Spleen (tissue), 13 donors: ENCODE measurements at places on chromosomes 16 and 17.

GRCh38 chr17:44310188-44310587 is 1.8 kb downstream of the RUNDC3A start:
- DNase-seq, result no peak

- DNase-seq, result no peak
Observed at GRCh38 chr16:14399378-14400284, 230.4 kb downstream of the PARN start.

DNA sequence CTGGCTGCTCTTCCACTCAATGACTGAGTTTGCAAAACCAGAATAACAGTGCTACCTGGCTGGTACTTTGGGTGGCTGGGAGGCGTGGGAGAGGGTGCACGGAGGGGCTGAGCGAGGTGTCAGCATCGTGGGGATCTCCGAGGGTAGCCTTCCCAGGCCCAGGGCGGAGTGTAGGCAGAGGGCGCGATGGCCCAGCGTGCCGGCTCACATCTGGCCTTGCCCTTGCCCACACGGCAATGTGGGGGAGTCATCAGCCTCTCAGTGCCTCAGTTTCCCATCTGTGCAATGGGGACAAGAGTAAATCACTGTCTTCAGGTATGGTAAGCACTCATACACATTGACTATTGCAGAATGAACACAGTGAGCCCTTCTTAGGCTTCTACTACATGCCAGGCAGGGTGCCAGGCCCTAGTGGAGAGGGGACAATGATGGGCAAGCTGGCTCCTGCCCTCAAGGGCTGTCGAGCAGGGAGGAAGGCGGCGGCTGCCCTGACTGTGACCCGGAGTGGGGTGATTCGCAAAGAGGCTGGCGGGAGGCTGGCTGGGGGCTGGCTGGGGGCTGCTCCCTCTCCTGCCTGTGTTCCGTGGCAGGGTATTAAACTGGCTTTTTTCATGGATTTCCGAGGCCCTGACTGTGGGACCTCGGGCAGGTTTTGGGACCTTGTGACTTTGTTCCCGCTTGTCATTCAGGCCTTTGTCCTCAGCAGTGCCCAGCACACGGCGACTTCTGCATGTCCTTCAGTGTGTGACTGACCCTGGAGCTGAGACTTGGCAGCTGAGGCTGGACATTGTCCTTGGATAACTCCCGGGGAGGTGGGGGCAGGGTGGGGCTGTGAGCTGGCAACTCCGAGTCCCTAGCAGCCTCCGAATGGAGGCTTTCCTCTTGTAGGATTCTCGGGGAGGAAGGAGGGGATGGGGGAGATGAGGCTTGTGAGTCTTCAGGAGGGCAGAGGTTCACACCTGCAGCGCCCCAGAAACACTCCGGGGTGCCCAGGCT is 243.1 kb downstream of the SEC14L1 start:
- DNase-seq, result no peak

GRCh38 chr16:89827383-89828198 is 684 bp upstream of the SPIRE2 start:
- DNase-seq, result no peak

DNA sequence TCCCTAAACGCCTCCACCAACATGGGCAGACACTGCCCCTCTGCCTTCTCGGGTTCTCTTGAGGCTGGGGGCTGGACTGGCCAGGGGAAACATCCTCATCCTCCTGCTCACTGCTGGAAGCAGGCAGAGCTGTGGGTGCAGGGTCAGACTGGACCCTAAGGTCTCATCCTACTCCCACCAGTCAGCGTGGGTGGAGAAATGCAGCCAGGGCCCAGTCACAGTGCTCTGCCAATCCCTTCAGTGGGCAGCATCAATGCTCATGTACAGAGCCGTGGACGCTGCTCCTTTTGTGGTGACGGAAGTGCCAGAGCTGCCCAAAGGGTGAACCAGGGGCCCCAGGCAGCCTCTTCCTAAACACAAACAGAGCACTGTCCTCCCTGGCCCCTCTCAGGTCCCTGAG is 13.4 kb upstream of the TBX2 start:
- DNase-seq, result no peak

GRCh38 chr17:39238311-39238972 is 12.7 kb upstream of the STAC2 start:
- peak; percentile 89 for DNase-seq

DNA sequence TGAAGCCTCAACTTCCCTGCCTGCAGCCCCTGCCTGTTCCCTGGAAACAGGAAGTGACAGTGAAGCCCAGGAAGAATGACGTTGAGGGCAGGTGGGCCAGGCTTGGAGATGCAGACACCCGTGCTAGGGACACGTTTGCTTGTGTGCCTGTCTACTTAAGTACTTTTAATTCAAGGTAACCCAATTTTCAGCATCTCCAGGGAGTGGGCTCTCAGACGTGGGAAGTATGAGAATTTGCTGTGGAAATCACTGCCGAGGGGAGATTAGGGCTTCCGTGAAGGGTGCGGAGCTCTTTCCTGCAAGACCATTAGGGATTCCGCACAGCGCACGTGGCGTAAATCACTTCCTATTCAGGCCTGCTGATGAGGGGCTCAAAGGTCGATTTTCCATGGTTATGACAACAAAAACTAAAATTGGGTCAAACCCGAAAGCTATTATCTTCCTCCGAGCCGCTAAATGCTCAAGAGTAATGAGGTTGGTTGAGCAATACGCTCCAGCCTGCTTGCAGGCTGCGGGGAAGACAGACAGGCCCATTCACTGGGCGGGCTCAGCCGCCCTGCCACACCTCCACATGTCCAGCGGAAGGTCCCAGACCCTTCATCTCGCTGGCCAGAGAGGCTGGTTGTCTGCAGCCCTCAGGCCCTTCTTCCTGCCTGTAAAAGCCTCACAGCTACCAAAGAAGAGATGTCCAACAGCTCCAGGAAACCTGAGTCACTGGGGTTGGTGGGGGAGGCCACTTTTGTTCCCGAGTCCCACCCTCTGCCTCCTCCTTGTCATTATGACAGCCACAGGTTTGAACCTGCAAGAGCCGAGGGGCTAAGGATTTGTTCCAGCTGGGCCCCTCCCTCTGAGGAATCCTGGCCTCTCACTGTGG is 109.9 kb downstream of the RBFOX3 start:
- no peak for DNase-seq

DNA sequence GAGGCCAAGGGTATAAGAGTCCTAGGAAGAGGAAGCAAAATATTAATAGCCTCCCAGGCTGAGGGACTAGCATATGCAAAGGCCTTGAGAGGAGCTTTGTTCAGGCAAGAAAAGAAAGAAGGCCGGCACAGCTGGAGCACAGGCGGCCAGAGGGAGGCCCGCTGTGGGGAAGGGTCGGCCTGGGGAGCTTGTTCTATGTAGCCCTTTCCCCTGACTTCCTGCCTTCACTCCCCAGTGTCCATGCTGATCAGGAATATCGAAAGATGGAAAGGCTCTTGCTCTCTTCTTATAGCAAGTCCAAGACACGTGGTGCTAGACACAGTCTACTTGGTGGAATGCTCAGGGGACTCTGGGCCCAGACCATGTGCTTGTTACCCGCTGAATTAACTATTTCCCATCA is 27.4 kb upstream of the HAS3 start:
- DNase-seq, result no peak

GRCh38 chr16:84369938-84370627 is 1.7 kb downstream of the ATP2C2 start:
- DNase-seq, result no peak

DNA sequence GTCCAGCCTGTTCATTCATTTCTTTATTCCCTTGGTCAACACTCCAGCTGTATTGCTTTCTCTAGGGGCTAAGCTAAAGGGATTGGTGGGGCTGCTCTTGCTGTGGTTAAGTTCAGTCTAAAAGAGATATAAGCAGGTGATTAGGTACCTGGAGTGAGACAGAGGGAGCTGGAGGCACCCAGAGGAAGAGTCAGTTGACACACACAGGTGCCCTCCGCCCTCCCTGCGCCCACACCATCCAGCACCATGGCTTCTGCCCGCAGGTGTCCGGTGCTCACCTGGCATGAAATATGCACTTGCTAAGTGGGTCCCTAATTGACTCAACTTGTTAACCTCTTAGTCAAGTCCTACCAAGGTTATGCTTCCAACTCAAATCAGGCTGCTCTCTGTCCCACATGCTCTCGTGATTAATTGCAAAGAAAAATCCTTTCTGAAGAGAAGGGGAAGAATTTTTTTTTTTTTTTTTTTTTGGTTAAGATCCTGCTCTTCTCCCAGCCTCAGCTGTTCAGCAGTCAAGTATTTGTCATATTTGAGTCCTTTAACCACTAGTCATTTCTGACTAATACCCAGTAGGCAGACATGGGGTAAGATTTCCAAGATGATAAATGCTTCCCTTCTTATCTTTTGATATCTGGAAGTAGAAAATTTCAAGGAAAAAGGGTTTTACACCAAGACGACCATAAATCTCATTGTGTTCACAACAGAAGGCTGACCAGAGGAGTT is 199.8 kb upstream of the WSCD1 start:
- no peak for DNase-seq

DNA sequence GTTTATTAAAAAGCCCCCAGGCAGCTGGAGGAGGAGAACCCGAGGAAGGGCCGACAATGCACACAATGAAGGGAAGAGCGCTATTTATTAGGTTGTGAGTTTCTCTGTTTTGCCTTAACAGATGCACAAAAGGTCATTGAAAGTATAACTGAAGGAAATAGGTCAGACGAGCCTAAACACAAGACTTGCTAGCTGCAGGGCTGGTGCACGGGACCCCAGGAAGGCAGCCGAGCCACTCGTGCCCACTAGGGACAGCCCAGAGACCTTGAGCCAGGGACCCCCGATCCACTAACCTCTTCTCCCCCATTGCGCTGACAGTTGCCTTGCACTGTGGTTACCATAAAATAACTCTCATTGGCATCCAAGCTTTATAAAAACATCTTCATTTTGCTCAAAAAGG is 11.3 kb downstream of the LITAFD start:
- DNase-seq, result peak; percentile 38

- DNase-seq, result peak; percentile 87
Observed at GRCh38 chr17:38730526-38731379, 612 bp downstream of the CISD3 start.

GRCh38 chr17:28871056-28871579 is 16.3 kb downstream of the ERAL1 start:
- DNase-seq, result peak; percentile 84

DNA sequence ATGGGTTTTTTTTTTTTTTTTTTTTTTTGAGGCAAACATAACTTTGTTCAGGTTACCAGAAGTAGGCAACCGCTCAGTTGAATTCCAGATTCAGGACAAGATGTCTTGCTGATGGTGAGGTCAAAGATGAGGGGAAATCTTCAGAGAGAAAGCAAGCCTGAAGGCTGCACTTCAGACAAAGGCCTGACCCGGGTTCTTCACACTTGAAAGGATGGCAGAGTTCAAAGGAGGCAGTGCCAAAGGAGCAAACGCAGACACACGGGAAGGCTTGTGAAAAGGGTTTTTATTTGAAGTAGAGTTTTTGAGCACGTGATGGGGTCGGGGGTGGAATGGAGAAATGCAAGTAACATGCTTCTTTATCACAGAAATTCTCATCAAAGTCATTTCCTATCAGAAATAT is 960.2 kb upstream of the EEF2KMT start:
- DNase-seq, result no peak

GRCh38 chr16:67543036-67543435 is 14.4 kb downstream of the RIPOR1 start:
- DNase-seq, result peak; percentile 76

DNA sequence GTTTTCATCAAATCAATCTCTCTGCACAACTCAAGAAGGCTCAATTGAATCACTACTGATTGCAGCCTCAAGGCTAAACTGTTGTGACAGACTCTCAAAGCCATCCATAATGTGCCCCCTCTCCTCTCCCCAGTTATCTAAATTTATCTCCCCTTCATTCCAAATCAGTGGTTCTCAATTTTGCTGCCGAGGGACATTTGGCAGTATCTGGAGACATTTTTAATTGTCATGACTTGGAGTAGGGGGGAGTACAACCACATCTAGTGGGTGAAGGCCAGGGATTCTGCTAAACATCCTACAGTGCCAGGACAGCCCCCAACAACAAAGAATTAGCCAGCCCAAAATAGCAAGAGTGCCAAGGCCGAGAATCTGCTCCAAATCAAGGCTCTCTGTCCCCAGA is 9.1 kb downstream of the USP31 start:
- DNase-seq, result no peak

GRCh38 chr17:59754552-59754951 is 47.1 kb downstream of the VMP1 start:
- DNase-seq, result no peak

GRCh38 chr17:54956791-54957190 is 11.7 kb downstream of the COX11 start:
- no peak for DNase-seq

- no peak for DNase-seq
Observed at GRCh38 chr16:19842426-19843157, 42.1 kb downstream of the GPRC5B start.

DNA sequence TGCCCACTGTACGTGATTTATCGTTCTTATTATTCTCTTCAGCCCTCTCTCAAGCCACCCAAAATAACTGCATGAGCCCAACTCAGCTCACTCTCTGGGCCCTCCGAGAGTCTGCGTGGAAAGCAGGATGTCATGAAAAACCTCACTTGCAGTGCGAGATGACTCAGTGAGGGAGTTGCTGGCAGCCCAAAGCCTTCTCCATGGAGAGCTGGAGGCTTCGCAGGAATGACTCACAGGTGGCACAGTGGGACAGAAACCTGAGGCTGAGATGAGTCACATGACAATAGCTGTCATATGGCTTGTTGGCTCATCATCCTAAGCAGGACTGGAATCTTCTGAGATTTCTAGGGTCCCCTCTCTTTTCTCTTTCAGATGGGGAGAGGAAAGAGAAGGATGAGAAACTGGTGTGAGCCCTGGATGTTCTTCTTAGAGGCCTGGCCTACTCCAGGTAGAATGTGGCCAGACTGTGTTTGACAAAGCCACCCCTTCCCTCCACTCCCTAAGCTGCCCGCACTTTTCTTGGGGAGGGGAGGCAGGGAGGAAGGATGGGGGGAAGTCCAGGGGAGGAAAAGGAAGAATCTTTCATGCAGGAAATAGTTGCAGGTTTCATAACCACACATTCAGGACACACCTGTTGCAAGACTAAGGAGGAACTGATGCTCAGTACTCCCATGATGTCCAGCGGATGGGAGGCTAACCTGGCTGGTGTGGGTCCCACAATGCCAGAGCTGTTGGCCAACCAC is 160.6 kb upstream of the RPL38 start:
- no peak for DNase-seq

DNA sequence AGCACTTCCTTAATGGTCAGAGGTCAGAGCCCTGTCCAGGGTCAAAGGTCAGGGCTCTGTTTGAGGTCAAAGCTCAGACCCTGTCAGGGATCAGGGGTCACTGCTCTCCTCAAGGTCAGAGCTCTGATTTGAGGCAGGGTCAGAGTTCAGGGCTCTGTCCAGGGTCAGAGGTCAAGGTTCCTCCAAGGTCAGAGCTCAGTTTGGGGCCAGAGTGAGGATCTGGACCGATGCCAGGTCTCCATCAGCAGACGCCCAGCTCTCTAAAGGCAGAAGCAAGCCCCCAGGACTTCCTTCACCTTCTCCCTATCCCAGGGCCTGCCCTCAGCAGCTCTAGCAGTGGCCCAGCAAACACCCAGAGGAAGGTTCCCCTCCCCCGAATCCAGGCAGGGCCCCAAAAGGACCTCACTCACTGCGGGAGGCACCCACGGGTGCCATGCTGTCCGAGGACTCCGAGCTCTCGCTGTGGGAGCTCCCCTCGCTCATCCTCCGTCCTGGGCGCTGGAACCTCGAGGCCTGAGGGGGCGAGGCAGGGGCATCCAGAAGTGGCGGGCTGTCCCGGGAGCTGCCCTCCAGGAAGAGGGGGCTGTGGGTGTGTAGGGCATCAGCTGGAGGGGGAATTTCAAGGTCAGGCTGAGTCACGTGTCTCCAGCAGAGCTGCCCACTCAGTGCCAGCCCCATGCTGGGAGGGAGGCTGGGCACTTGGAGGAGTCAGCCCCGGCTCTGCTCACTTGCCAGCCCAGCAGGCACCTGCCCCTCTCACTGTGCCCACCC is 26.7 kb downstream of the PIMREG start:
- DNase-seq, result no peak

- no peak for DNase-seq
Observed at GRCh38 chr17:34675605-34676004, 96.2 kb downstream of the TMEM132E start.
